ENCODE measurements at places on chromosomes 7 and 10.

GRCh38 chr7:14288701-14289100, 299.2 kb upstream of the ETV1 start:
- DNase-seq = no peak

DNA sequence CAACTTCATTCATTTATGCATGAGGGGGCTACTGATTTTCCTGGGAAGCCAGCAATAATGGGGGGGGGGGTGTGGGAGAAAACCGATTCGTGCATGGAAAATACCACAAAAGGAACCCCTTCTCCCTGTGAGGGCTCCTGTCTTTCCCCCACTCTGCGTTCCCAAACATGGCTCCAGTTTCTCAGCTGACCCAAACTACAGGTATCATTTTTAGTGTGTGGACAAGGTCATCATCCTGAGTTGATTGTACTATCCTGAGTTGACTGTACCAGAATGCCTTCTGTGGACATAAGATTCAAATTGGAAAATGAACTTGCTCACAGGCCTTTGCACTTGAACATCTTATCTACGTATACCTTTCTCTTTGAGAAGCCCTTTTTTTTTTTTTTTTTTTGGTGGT, 49.9 kb downstream of the ZRANB1 start:
- no peak for DNase-seq

GRCh38 chr10:89079961-89080360, 89.4 kb downstream of the FAS start:
- DNase-seq = no peak

DNA sequence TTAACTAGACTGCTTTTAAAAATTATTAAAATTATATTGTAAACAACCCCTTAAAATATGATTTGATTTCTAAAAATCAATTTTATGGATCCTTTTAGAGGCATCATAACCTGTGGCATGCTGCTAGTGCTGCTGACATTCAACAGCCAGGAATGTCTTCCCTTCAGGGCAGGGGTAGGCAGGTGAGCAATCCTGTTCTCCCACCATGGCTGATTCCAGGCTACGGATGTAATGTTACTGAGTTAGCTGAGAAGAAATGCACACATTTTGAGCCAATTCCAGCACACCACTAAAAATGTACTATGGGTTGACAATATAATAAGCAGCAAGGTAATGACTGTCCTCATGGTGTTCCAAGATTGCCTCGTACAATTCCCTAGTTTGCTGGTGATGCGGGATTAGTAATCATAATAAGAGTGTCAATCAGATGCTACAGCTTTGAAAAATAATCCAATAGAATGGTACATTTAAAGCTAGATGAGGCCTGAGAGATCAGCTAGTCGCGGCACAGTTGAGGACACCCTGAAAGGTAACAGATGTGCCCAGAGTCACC, 108.7 kb upstream of the PRR15 start:
- DNase-seq = no peak

DNA sequence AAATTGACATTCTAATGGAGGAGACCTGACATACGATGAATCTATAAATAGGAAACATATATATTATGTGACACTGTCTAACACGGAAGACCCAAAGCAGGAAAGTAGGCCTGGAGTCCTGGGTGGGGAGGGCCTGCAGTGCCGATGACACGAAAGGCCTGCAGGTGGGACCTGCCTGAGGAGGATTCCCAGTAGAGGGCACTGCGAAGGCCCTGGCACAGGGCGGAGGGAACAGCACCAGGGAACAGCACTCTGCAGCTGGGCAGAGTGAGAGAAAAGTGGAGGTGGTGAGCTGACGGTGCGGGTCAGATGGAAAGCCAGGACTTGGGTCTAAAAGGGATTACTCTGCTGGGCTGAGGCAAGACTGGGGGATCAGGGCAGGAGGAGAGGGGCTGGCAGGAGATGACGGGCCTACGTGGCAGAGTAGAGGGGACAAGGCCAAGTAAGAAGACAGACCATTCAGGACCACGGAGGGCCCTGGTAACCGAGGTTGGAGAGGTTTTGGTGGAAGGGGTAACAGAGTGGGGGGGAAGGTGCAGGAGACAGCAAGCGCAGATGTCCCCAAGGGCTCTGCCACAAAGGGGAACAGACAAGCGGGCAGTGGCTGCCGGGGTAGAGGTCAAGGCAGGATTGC, 8.1 kb downstream of the ZNF746 start:
- DNase-seq = no peak

DNA sequence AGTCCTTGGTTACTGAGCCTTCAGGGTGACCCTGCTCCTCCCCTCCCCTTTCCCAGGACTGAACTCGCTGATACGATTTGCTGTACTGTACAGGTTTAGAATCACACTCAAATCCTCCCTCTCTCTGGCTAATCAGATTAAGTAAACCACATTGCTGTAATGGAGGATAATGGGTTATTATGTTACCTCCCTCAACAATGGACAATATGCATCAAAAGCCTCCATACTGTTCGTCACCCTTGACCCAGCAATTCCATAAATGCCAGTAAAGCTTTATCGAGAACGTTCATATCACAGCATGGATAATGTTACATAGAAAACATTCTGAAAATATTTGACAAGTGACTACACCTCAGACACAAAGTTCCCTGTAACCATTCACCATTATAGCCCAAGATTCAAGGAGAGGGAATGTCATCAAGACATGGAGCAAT, 61.7 kb downstream of the FAM107B start:
- no peak for DNase-seq

DNA sequence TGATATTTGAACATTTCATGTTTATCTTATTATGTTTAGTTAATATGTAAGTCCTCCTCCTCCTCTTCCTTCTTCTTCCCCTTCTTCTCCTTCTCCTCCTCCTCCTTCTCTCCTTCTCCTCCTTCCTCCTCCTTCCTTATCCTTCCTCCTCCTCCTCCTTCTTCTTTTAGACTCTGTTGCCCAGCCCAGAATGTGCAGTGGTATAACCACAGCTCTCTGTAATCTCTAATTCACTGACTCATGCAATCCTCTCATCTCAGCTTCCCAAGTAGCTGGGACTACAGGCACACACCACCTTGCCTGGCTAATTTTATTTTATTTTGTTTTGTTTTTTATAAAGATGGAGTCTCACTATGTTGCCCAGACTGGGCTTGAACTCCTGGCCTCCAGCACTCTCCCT, 83.4 kb upstream of the ODAD2 start:
- no peak for DNase-seq

- DNase-seq = no peak
These were observed 215.0 kb downstream of the PHF14 start for GRCh38 chr7:11188529-11189310.

DNA sequence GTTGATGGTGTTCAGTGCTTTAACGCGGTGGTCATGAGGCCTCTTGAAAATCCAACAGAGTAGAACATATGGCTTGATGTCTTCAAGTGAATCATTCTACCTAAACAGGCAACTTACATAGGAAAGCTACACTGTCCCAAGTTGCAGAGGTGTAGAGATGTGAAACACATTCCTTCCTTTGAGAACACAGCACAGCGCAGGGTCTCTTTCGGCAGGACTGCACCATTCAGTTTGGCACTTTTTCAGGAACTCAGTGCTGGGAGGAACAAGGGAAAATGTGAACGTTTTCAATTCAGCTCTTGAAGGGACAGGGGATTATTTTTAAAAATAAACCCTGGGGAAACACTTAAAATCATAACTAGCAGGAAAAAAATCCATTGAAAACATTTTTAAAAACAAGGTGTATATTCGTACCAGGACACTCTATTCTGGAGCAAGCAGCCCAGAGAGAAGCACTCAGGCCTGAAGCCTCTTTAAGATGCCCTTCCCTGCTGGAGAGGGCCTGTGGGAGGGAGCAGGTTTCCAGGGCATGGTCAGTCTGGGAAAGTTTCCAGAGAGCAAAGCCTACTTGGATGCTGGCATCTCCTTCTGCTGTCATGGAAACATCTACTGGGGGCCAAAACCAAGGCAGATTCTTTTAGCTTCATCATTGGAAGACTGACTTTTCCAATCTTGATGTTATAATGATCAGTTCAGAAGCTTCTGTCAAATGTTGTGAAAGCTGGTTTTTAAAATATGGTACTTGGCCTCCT, 60.4 kb upstream of the NPVF start:
- DNase-seq = no peak

- no peak for DNase-seq
These were observed 81.0 kb downstream of the POLL start for GRCh38 chr10:101506829-101507661.

DNA sequence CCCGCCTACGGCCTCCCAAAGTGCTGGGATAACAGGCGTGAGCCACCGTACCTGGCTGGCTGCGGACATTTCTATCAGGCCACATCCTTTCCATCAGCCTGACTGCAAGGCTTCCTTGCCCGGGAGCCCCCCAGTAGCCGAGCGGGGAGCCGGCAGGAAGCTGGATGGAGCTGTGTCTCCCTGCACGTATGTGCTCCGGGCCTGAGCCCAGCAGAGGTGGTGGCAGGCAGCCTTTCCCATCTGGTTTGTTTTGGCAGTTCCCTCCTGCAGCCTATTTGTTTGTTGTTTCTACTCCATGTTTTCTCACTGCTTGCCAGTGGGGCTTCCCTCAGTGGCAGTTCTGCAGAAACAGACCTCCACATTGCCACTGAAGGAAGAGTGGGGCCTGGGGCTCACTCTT, 5.4 kb downstream of the POP7 start:
- DNase-seq = no peak

All from CD4-positive, alpha-beta T cell treated with Interleukin-15 for 4 hours (primary cell).